ENCODE measurements at places on chromosomes 5 and 9.

DNA sequence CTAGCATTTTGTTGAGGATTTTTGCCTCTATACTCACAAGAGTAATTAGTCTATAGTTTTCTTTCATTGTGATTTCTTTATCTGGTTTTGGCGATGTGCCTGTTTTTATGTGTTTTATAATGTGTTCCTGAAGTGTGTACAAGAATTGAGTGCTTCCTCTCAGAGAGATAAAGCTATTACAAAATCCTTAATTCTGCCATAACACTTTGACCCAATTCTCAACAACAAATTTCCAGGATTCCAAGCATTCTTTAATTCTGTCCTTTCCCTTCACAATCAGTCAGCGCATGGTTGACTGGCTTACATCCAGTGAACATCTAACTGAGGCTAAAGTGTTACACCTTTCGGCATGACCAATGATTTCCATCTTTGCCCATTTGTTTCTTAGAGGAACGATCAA is 282.9 kb upstream of the MVB12B start:
- DNase-seq, result no peak

GRCh38 chr5:16549491-16550206 is 67.1 kb downstream of the RETREG1 start:
- no peak for DNase-seq

GRCh38 chr9:29717631-29718030 is 2144.3 kb upstream of the C9orf72 start:
- no peak for DNase-seq

- no peak for DNase-seq
Measured at GRCh38 chr9:21077781-21078180, at the start of gene IFNB1. Gene IFNB1 (minus strand): TSS chr9:21077942. CDS start chr9:21077869, 73 bp downstream.

DNA sequence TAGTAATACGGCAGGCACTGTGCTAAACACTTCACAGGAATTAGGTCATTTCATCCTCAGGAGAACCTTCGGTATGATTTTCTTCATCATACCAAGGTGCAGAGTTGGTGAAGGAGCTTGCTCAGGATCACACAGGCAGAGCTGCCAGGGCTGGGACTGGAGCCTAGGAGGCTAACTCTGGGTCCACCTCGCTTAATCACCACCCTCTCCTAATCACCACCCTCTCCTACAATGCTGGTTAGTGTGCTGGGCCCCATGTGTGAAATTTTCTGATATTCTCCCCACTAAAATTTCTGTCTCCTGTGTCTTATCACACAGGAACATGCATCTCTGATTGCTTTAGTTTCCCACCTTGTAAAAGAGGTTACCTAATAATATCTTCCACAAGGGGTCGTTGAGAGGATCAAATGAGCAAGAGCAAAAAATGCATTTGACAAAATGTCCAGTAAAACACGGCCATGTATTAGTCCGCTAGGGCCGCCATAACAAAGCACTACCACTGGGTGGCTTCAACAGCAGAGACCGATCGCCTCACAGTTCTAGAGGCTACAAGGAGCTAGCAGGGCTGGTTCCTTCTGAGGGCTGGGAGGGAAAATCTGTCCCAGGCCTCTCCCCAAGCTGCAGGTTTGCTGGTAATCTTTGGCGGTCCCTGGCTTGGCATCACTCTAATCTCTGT is 128.2 kb upstream of the NFIB start:
- no peak for DNase-seq

All from NCI-H748 treated with DMSO at 0.1 percent for 48 hours (cell line).